ENCODE measurements at places on chromosomes 1 and 21.

GRCh38 chr1:80083892-80084291 lies 1077.4 kb upstream of the ADGRL4 start:
- DNase-seq: no peak

GRCh38 chr1:160925652-160926244 lies 28.9 kb downstream of the ITLN2 start:
- DNase-seq: no peak

DNA sequence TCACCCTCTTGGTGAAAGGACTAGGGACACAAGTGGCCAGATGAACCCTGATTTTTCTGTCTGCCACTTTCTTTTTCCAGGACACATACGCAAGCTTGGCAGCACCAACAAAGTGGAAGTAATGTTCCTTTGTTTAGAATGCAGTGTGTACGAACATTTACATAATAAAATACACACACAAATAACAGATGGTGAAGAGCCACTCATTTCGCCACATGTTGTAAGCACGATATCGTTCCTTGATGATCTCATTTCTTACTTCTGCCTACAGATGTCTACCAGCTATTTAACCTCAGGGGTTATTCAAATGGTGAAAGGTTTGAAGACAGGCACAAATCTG lies 670.2 kb upstream of the CXADR start:
- no peak for DNase-seq

GRCh38 chr1:85983316-85983715 lies 173.3 kb downstream of the COL24A1 start:
- no peak for DNase-seq
